ENCODE measurements at places on chromosomes 5 and 9.

DNA sequence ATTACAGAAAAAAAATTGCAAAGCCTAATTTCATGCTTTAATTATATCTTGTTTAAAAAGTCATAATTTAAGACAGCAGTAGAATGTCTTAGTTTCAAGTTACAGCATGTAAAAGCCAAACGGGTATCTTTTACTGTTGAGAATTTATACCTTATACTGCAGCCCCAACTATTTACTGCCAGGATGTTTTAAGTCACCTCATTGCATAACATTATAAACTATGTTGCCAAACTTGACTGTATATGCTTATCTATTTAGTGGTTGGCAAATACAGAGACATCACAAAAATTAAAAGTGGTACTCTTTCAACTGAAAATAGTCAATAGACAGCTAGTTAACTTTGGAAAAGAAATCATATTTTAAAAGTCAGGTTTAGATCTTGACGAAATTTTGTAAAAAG lies 119.5 kb downstream of the EDIL3 start:
- no peak for DNase-seq

- DNase-seq, result no peak
Measured at GRCh38 chr9:97675655-97676054, 21.5 kb downstream of the XPA start.

DNA sequence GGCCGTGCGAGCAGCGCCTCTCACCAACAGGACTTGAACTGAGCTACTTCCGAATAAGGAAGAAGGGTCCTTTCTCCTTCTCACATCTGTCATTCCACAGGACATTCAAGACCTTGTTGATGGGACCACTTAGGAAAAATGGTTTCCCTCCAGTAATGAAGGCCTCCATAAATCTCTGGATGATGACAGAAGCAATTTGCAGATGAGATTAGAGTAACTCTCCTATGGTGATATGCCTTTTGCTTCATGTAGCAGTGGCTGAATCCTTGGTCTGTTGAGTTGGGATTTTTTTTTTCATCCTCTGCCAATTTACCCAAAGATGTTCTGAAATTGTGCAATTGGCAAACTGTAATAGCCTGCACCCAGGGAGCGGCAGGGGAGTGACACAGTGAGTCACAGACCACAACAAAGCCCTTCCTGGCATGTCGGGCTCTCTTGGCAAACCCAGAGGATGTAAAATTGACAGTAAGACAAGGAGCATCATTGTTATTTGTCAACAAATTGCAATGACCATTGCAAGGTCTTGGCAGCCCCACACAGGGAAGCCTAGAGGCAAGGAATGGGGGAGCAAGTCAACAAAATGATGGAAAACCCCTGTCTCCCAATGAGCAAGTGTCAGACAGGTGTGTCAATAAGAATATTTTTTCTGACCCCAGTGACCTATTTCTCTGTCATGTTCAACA lies 275.9 kb downstream of the ACTL7B start:
- DNase-seq, result no peak

GRCh38 chr5:142615948-142616347 lies 69.9 kb downstream of the FGF1 start:
- DNase-seq, result no peak

DNA sequence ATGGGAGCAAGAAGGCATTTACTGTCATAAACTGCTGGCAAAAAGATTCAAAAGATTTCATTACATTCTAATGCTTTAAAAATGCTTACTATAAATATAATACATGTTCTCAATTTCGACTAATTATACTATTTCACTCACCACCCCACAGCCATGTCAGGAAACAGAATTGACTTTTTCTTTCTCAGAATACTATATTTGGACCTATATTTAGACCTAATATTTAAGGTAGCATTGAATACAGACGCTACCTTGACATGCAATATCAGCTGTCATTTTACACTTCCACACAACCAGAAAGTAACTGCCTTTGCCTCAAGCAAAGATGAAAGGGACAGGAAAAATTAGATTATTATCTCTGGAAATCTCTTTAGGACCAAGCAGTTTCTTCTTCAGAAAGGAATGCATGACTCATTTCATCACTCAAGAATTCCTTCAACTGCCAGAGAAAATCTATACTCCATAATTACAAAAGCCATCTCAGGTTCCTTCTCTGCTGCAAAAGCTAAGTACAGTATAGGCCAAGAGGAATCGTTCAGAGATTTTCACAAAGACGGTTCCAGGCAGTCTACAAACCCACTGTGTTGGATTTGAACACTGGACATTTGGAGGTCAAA lies 11.8 kb upstream of the UBE2QL1 start:
- no peak for DNase-seq

All from effector CD4-positive, alpha-beta T cell (primary cell).